ENCODE measurements at places on chromosomes 12 and 14.

GRCh38 chr12:41439801-41440200 is 251.7 kb downstream of the PDZRN4 start:
- DNase-seq: no peak

GRCh38 chr14:91402348-91402747 is 15.3 kb downstream of the CCDC88C start:
- no peak for DNase-seq

DNA sequence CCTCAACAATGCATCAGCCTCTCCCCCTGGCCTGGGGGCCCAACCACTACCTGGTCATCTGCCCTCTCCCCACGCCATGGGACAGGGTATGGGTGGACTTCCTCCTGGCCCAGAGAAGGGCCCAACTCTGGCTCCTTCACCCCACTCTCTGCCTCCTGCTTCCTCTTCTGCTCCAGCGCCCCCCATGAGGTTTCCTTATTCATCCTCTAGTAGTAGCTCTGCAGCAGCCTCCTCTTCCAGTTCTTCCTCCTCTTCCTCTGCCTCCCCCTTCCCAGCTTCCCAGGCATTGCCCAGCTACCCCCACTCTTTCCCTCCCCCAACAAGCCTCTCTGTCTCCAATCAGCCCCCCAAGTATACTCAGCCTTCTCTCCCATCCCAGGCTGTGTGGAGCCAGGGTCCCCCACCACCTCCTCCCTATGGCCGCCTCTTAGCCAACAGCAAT is 7.4 kb upstream of the RNU7-1 start:
- no peak for DNase-seq

DNA sequence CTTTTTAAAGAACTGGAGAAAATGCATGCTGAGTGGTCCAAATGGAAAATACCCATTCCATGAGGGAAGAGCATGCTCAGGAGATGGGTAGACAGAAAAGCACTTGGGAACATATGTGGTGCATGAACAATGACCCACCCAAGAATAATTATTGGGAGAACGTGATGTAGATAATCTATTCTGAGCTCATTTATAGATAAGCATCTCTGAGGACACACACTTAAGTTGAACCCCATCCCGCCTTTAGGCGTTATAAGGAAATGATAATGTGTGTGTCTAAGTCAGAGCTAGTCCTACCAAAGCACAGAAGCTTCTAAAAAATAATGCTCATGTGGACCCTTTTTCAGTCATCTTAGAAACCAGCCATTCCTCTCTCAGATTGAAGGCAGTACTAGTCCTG is 189.9 kb downstream of the KTN1 start:
- no peak for DNase-seq

DNA sequence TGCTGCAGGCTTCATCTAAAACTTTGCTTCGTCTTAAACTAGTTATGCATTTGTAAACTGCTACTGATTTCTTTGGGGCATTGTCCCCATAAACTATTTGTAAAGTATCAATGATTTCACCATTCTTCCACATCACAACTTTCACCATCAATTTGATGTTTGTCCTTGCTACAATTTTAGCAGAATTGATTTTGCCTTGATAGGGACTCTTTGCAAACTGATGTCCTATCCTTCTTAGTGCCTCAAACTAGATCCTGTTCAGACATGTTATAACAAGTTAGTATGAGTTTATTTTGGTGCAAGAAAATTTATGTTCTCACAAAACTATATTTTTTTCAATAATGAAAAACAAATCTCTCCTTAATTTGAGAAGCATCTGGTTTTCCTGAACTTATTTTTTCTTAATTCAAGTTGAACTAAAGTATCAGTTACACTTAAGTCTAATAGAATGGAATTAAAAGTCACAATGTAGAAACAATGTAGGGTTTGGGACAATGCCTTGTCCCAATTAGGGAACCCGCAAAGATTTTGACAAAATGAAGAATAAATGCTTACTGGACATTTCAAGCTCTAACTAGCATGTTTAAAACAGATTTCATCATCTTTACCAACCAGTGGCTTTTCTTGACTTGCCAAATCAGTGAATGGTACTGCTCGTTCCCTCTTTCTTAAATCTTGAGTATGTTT is 10.1 kb upstream of the ARID4A start:
- DNase-seq: no peak

DNA sequence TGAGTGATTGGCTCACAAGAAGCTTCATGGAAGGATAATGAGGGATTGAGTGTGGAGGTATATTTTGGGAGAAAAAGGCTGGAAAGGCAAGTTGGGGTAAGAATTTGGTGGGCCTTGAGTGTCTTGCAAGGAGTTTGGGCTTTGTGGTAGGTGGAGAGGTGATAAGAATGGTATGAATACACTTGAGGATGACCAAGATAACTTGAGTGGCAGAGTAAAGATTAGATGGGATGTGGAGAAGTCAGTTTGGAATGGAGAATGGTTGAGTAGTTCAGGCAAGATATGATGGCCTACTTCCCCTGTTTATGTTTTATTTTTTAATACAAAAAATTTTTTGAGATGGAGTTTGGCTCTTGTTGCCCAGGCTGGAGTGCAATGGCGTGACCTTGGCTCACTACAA is 9.1 kb downstream of the ADCK1 start:
- DNase-seq: no peak

Data from stimulated activated CD4-positive, alpha-beta T cell treated with anti-CD3 and anti-CD28 coated beads, Interleukin-12 subunit alpha, Interleukin-12 subunit beta, amount 100 ng/mL, for 48 hours (primary cell).